ENCODE measurements at places on chromosomes 1 and 21.

GRCh38 chr1:37186246-37186756, 152.0 kb upstream of the GRIK3 start:
- no peak for DNase-seq

DNA sequence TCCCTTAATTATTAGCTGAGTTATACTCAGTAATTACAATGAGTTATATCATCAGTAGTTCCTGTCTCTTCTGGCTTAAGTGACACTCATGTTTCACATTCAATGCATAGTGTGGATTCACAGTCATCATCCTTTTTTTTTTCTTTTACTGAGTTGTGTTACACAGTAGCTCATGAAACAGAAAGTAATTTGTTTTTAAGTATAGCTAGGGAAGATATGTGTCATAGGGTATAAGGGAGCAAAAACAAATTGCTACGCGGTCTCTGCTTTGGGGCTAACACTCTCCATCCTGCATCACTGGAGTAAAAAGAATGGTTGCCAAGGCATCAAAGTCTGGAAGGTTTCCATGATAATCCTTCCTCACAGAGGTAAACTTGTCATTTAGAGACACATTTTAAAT, 971.7 kb upstream of the NCAM2 start:
- DNase-seq, result no peak

GRCh38 chr1:53553734-53554509, 94.7 kb downstream of the DMRTB1 start:
- DNase-seq, result peak; percentile 0

DNA sequence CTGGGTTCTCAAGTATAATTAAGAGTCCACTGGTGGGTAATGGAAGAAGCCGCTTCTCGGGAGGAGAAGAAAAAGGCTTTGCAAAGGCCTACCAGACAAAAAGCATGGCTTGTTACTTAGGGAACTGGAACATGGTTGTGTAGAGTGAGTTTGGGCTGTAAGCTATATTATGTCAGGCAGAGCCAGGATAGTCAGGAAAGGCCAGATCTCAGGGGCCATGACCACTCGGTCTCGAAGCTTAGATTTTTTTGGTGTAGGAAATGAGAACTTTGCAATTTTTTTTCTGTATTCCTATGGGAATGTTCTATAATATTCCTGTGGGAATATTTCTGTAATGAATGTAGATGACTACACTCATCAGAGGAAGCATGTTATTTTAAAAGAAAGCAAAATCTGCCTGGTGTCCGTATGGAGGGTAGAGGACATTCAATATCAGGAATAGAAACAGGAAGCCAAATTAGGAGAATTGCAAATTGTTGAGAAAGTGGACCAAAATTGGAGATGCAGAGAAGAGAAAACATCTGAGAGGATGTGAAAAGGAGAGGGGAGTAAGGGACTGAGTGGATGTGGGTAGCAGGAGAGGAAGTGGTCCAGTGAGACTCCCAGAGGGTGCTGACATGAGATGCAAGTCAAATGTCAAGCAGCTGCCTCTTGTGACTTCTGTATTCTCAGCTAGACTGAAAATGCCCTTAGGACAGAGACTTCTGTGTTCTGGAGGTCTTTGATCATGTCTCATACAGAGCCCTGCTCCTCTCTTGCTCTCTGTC, 45.2 kb upstream of the HAO2 start:
- no peak for DNase-seq

- no peak for DNase-seq
Observed at GRCh38 chr1:155463865-155464650, 98.5 kb downstream of the ASH1L start.

- no peak for DNase-seq
Observed at GRCh38 chr1:227707846-227708245, 27.3 kb downstream of the JMJD4 start.

DNA sequence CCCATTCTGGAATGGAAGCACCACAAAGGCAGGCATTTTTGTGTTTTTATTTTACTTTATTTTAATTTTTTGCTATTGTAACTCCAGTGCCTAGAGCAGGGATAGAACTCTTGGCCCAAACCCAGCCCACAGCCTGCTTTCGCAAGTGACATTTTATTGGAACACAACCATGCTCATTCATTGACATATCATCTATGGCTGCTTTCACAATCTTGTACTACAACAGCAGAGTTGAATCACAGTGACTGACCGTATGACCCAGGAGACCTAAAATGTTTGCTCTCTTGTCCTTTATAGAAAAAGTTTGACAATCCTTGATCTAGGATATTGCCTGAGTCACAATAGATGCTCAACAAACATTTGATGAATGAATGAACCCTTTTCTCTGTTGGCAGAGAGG, 83.9 kb upstream of the ATP1A1 start:
- DNase-seq, result no peak

DNA sequence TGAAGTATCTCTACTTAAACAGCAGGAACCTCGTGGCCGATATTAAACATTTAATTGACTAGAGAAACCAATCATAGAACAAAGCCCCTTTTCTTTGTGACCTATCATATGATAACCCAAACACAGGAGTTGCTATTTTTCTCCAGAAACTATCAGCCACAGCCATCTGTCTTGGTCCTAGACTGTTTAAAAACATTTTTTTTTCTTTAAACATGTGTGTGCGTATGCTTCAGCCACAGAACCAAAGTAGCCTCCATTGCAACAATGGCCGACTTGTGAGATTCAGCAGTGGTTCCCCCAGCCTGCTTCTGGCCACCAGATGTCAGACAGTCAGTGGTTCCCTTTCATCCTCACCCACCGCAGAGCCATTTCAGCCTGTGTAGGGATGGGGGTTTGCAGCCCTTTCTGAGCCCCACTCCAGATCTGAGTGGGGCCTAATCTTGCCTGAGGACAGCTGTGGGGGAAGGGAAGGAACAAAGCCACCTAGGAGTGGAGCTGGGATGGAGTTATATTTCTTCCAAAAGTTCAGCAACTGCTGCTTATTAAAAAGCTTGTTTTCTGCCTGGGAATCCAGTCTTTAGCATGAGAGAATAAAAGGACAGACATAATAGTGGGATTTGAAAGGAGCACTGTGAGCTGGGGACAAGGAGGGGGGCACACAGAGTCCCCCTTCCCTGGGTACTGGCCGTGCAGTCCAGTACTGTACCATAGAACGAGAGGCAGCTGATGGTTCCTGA, 11.7 kb upstream of the IGSF3 start:
- no peak for DNase-seq

DNA sequence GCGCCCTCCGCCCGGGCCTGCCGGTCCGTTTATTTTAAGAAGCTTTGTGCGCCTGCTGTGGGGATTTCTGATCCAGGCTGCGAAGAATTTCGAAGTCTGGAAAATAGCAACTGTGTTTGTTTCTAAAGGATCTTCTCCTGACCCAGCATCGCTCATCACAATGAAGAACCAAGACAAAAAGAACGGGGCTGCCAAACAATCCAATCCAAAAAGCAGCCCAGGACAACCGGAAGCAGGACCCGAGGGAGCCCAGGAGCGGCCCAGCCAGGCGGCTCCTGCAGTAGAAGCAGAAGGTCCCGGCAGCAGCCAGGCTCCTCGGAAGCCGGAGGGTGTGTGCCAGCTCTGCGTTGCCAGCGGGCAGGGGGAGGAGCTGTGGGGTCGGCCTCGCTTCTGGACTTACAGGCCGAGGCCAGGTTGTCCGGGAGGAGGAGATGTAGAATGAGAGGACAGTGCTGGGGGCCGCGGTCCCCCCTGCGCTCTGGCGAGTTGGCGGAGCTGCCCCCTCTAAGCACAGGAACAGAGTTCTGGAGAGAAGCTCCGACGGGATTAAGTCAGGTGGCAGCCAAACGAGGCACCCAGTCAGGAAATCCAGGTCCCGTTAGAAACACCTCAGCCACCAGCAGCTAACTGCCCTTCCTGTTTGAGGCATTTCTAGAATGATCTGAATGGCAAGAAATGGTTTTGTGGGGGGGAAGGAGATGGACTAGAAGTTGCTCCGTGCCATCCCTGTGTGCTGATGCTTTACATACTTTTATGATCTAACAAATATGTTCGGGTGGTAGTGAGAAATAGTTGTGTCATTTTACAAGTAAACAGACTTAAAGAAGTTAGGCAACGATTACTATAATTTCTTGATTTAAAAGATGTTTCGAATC, 948 bp downstream of the TXLNA start:
- DNase-seq, result peak; percentile 56

- DNase-seq, result no peak
Observed at GRCh38 chr1:156969496-156969895, 49.1 kb downstream of the LRRC71 start.

DNA sequence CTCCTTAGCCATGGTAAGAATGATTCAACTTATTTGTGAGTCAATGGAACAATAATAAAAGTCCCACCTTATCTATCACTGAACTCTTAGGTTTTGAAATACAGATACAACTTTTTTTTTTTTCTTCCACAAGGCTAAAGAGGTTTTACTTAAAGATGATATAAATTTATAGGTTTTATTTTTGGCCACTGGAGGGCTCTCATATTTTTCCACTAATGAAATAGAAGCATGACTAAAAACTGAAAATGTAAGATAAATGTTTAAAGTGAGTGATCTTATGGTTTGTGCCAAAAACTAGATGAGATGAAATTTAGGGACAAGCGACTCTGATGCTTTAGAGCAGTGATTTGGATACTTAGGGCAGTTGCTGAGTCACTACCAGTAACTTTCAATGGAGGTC, 499.0 kb downstream of the NUF2 start:
- DNase-seq, result no peak

GRCh38 chr1:213688655-213689054, 299.1 kb upstream of the PROX1 start:
- DNase-seq, result no peak

- DNase-seq, result no peak
Observed at GRCh38 chr1:8649027-8649426, 168.4 kb downstream of the RERE start.

DNA sequence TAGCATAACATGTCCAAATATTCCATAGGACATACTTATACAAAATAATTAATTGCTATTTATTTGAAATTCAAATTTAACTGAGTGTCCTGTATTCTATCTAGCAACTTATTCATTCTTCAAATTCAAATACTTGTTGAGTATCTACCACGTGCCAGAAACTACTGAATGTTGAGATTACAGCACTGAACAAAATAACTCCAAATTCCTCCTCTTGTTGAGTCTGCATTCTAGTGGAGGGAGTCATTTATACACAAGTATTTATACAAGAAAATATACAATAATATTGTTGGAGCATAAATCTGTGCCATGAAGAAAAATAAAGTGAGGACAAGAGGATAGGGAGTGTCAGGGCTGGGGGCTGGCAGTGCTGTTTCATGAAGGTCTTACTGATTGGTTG, 43.7 kb upstream of the CDC42BPA start:
- DNase-seq, result no peak

GRCh38 chr1:12617901-12618660, at the start of gene DHRS3:
DHRS3 (minus strand) TSS chr1:12618210; CDS start chr1:12617348, 862 bp downstream.
- DNase-seq, result peak; percentile 77

DNA sequence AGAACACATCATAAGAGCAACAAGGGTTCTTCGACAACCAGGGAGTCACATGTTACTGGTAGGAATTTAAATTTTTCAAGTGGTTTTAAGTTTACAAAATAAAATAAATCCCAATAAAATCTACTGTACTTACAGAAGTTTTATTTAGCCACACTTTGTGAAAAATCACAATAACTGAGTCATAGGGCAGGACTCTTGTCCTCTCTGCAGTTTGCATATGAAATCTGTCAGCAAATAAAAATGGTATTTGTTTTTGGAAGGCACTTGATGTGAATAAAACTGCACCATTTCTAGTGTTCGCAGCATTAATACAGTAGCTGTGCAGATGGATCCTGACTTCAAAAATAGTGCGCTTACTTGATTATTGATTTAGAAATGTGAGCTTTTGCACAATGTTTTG, 150.4 kb downstream of the LBR start:
- DNase-seq, result no peak
